Left hindlimb (tissue), 1 donor: ENCODE measurements at places on chromosomes 12 and 14.

- no peak for DNase-seq
Observed at GRCh38 chr14:75549169-75549568, 26.9 kb downstream of the BATF start.

DNA sequence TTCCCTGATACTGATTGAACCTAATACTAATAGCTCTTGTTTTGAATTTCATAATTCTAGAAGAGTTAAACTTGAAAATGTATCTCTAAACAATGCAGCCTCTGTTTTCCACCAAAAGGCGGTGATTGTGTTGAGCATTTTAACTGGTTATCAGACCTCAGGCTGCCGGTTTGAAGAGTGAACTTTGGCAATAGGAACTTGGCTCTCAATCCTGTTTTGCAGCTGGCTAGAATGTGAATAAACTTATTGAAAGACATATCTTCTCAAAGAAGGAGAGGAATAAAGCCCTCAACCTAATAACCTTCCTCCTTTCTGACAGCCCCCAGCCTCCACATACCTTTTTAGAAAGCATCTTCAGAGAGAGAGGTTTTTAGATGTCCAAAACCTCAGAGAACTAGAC is 105.4 kb downstream of the SRGAP1 start:
- DNase-seq: no peak

- DNase-seq: no peak
Observed at GRCh38 chr12:122929812-122930211, 33.9 kb upstream of the VPS37B start.

- no peak for DNase-seq
Observed at GRCh38 chr12:72278894-72279293, 6.7 kb downstream of the TRHDE start.

- no peak for DNase-seq
Observed at GRCh38 chr14:72666610-72667009, 227.3 kb downstream of the DPF3 start.

GRCh38 chr14:95516554-95517181 is at the start of gene SYNE3:
Gene SYNE3, minus strand, starts transcription at chr14:95516650. Its CDS starts 40,829 bp downstream, at chr14:95475821.
- peak; percentile 63 for DNase-seq

- no peak for DNase-seq
Observed at GRCh38 chr14:56580221-56580711, 668 bp downstream of the TMEM260 start.

DNA sequence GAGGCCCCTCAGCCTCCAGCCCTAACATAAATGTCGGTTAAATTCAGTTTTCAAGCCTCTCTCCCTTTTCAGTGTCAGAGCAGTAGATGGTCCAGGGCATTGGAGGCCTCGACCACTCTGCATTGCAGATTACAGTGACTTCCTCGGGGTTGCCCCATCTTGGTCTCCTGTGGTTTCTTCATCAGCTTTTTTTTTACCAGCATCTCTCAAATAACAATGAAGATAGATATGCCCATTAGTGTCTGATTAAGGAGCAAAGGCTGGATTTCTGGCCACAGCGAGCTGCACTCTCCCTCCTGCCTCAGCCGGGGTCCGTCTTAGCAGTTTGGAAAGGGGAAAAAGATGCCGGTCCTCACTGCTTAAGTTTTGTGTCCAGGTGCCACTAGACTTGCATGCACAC is 49.7 kb downstream of the C14orf132 start:
- no peak for DNase-seq

- DNase-seq: no peak
Observed at GRCh38 chr12:14273913-14274311, 91.6 kb upstream of the ATF7IP start.

DNA sequence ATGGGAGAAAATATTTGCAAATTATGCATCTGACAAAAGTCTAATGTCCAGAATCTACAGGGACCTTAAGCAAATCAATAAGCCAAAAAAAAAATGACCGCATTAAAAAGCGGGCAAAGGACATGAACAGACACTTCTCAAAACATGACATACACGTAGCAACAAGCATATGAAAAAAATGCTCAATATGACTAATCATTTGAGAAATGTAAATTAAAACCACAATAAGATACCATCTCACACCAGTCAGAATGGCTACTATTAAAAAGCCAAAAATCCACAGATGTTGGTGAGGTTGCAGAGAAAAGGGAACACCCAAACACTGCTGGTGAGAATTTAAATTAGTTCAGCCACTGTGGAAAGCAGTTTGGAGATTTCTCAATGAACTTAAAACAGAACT is 16.1 kb downstream of the PAWR start:
- no peak for DNase-seq

DNA sequence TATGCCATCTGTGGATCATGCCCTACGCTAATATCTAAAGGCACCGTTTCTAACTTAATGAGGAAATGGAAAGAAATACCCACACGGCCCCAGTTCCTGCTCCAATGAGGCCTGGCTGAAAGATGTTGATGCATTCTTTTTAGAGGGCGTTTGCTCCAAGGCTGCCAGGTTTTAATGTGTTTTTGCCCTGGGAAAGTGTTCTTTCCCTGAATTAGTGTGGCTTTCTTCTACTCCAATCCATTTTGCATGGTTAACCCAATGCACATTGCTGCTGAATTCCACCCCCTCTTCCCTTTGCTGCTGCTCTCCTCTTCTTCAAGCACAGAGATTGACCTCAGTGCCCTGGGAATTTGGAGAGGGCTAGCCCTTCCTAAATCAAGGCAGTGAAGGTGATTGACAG is 1.1 kb downstream of the MYF5 start:
- DNase-seq: no peak

GRCh38 chr14:84657911-84658310 is 872.0 kb upstream of the FLRT2 start:
- DNase-seq: no peak

GRCh38 chr14:100263141-100263540 is 24.2 kb downstream of the YY1 start:
- DNase-seq: no peak

- DNase-seq: no peak
Observed at GRCh38 chr12:53931844-53932581, 6.6 kb upstream of the HOXC13 start.

- DNase-seq: no peak
Observed at GRCh38 chr12:109763201-109763841, 49.7 kb downstream of the FAM222A start.

DNA sequence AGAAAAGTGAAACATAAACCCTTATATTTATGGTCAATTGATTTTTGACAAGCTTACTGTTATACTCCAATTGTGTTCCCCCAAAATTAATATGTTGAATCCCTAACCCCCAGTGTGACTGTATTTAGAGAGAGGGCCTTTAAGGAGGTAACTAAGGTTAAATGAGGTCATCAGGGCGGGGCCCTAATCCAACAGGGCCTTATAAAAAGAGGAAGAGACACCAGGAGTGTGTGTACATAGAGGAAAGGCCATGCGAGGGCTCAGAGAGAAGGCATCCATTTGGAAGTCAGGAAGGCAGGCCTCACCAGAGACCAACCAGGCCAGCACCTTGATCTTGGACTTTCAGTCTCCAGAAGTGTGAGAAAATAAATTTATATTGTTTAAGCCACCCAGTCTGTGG is 6.5 kb upstream of the VTI1B start:
- no peak for DNase-seq

DNA sequence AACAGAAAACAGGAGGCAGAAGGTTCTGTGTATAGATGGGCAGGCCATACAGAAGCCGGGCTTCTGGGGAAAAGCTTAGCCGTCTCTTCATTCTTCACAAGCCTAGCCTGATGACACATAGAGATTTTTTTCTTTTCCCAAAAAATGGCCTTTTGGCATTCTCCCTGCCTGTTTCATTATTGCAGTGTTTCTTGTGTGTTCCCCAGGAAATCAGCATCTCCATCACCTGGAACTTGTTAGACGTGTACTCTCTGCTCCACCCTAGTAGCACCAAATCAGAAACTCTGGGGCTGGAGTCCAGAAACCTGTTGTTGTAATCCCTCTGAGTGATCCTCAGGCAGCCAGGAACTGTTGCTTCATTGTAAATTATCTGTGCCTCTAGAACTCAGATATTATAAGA is 388.1 kb downstream of the CCDC91 start:
- no peak for DNase-seq

DNA sequence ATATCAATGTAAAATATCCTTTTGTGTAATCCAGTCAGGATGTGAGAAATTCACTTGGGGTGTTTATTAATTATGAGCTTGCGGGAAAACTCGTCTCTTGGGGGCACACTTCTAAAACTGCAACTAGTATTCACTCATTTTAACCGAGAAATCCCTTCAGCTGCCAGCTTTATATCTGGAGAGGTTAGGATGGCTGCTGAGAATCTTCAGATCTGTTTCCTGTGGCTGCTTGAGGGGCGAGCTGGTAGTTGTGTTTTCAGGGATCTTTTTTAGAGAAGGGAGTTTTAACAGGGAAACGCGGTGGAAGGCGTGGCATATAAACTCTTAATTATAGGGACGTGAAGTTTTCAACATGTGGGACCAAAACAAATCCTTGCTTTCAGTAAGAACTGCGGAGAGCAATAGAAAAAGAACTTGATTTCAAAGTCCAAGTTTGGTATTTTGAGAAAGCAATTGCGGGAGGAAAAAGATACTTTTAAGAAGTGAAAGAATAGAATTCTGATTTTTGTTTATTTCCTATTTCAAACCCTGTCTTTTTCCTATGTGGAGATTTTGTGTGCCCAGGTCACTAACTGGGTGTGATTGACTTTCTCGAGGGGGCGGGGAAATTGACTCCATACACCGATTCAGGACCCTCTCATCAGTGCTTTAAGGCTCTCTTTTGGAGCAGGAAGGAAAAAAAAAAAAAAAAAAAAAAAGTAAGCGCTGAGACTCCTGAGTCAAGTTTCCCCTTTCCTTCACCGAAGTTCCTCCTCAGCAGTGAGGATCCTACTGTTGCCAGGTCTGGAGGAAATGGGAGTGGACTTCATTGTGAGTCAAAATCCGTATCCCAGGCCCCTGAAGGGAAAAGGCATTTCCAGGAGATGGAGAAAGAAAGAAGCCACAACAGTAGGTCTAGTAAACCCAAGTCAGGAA is 1.1 kb downstream of the PPFIBP1 start:
- DNase-seq: peak; percentile 44

GRCh38 chr14:57526942-57527341 is 33.3 kb upstream of the CCDC198 start:
- no peak for DNase-seq

DNA sequence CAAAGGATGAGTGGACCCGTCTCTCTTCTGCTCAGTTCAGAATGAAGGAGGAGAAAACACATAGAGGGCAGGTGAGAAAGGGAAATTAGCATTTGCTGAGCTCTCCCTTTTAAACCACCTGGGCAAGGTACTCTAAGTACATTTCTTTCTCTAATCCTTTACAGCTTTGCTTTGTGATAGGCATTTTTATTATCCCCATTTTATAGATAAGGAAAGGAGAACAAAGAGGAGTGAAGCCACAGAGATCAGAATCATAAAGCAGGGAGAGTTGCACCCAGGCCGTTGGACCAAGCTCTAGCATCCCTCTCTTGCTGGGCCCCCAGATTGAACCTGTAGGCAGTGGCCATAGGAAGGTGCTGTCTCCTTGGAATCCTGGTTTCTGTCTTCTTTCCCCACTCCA is 47.0 kb downstream of the VCPKMT start:
- no peak for DNase-seq

GRCh38 chr12:107948391-107948945 is 174.0 kb downstream of the ASCL4 start:
- DNase-seq: peak; percentile 42

DNA sequence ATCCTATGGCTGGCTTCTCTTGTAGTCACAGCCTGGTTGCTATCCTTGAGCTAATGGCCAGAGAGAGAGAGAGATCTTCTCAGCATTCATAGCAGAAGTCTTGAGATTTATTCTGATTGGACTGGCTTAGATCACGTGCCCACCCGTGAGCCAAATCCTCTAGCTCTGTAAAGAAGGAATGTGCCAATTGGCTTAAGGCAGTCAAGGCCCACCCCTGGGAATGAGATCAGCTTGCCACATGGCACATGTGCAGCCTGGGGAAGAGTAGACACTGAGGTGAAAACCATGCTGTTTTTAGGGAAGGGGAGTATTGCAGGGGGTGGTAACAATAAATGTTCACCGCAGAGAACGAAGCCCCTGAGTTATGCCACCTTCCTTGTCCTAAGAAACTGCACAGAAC is 36.3 kb downstream of the PLEKHG7 start:
- no peak for DNase-seq

- DNase-seq: no peak
Observed at GRCh38 chr14:94051115-94051514, 25.0 kb downstream of the OTUB2 start.

GRCh38 chr12:52007982-52008510 is 1.3 kb downstream of the TAMALIN start:
- no peak for DNase-seq

DNA sequence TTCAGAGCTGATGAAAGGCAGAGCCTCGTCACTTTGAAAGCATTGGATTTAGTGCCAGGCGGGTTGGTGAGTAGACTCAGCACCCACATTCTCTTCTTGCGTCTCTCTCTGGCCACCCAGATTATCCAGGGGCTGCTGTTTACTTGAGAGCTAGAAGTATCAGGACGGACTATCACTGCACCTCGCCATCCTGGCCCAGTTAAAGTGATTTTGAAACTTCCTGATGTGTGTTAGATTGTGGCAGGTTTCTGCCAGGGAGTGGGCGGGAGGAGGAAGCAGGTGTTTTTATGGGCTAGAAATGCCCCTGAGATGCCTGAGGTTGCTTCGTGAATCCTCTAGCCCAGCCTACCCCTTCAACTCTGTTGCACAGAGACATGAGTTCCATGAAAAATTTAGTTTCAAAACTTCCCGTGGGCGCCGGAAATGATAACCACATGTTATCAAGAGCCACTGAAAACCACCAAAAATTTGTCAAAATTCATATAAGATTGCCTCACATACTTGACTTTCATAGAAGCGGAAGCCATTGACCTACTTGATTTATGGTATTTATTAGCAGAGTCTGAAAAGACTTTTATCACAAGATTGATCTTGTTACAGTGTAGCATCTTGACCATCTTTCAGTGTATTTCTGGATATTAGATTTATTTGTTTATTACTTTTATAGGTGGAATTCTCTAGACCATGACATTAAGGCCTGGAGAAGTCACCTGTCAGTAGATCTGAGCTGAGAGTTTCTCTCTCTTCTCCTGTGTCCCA is 466.0 kb downstream of the RAD51B start:
- no peak for DNase-seq

- DNase-seq: no peak
Observed at GRCh38 chr12:93029091-93029490, 100.0 kb upstream of the EEA1 start.

GRCh38 chr12:111557271-111558106 is 41.6 kb downstream of the ATXN2 start:
- no peak for DNase-seq

GRCh38 chr12:24268663-24269186 is 319.3 kb upstream of the SOX5 start:
- DNase-seq: no peak

- no peak for DNase-seq
Observed at GRCh38 chr14:99579903-99580571, 24.0 kb downstream of the CCDC85C start.

GRCh38 chr14:54532111-54533012 is 22.7 kb downstream of the CGRRF1 start:
- DNase-seq: no peak

DNA sequence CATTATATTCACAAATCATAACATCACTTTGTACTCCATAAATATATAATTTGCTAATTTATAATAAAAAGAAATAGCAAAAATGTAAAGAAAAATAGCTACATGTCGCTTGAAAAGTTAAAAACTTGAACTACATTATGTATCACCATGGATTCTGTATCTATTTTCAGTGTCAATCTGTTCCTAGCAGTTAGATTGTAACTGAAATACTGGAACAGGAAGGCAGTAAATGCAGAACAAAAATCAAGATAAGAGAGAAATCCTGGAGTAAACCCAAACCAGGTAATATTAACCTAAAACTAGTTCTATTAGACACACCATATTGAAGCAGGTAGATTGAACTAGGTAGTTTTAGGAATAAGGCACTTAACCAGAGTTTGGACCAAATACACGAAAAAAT is 60.3 kb downstream of the IPO8 start:
- DNase-seq: no peak

- DNase-seq: no peak
Observed at GRCh38 chr12:9381619-9382018, 173.4 kb upstream of the PZP start.
